IPS DF 19.7 (cell line): ENCODE measurements at places on chromosomes 7 and 10.

DNA sequence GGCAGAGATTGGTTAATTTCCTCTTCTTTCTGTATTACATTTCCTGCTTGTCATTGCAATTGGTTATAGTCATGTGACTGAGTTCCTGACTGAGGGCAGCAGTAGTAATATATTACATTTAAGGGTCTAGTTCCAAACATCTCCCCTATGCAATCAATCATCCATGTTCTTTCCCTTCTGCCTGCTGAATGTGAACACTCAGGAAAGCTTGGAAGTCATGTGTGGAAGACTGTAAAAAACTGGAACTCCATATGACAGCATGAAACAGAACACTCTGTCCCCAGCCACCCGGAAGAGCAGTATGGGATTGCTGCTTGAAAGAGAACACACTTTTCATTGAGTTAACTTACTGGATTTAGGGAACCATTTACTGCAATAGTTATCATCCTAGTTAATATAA lies 459.7 kb upstream of the SEMA3A start:
- DNase-seq: no peak

DNA sequence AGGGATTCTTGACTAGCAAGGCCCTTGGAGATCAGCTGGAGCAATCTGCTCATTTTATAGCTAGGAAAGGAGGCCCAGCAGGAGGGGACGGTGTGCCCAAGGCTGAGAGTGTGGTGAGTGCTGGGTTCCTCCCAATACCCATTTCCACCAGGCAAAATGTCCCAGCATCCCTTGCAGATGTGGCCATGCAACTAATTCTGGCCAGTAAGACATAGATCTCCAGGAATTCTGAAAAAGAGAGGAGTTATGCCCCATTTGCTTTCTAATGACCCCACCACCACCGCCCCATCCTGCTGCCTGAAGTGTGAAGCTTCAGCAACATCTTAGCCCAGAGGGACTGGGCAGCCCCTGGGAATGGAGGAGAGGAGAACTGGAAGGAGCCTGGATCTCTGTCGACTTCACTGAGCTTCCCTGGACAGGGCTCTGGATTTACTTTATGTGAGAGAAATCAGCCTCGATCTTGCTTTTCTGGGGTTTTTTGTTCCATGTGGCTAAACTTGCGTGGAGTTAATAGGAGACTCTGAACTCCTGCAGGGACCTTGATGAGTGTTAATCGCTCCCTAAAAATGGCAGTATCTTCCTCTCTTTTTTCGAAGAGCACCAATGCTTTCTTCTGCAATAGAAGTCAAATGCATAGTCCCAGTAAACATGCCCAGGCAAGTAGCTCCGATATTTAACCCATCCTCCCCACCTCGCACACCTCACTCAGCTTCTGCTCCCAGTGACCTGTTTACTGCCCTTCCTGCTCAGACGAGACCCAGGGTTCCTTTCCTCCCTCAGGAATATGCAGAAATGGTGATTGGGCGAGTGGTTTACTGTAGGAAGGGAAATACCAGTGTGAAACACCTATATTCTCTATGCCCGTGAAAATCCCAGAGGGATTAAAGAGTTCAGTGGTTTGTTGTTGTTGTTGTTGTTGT lies 127.5 kb upstream of the GPR26 start:
- DNase-seq: no peak

GRCh38 chr10:131021246-131021895 lies 290.1 kb downstream of the TCERG1L start:
- no peak for DNase-seq

- DNase-seq: no peak
Measured at GRCh38 chr10:58030208-58030607, 237.5 kb downstream of the IPMK start.

GRCh38 chr7:25361863-25362262 lies 133.6 kb upstream of the NPVF start:
- DNase-seq: no peak

GRCh38 chr10:132607961-132608495 lies 70.4 kb downstream of the INPP5A start:
- DNase-seq: no peak

DNA sequence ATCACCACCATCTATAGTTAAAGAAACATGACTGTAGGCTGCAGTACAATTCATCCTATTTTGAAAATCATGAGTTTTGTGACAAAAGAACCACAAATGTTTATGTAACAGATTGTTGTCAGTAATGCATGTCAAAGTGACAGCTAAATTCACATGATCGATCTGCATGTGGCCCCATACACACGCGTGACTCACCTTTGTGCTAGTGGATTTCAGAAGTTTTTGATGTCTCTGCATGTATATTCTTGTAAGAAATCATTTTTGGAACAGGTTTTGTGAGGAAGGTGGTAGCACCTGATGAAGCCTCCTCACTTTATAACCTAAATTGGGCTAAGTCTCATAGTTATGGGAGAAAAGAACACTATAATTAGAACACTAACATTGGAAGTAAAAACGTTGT lies 17.1 kb downstream of the RNF32 start:
- DNase-seq: no peak

GRCh38 chr7:144869082-144869481 lies 33.2 kb upstream of the TPK1 start:
- DNase-seq: no peak

DNA sequence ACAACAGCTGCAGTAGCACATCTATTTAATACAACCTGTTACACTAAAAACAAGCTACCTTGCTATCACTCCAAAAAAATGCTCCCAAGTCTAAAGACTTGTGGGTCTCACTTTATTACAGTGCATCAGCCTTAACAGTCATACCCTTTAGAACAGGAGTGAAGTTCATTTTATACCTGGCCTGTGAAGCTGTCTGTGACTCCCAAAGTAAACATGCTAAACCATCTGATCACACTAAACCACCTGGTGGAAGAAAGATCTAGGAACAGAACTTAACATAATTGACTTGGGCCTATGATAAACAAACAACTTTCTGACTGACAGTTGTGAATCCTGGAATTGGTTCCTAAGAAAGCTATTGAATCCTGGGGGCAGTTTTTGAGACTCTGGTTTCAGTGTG lies 80.9 kb upstream of the ATP6V0A4 start:
- no peak for DNase-seq

GRCh38 chr10:88582806-88583583 lies at the start of gene RNLS:
Gene RNLS, minus strand, starts transcription at chr10:88583318.
- peak; percentile 25 for DNase-seq

DNA sequence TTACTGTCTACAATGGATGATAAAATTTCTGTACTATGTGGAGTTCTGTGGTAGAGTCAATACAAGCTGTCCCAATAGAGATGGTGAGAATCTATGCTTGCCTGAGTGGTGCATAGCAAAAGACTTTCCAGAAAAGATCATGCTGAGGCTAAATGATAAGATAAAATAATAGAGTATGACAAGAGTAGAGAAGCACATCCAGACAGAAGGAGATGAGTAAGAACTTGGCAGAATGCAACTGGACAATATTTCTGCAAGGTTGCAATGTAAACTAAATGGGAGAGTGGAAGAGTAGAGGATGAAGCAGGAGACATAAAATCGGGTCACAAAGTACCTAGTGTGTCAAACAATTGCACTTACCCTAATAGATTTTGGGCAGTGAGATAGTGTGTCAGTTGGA lies 347.6 kb downstream of the MDFIC start:
- DNase-seq: no peak

DNA sequence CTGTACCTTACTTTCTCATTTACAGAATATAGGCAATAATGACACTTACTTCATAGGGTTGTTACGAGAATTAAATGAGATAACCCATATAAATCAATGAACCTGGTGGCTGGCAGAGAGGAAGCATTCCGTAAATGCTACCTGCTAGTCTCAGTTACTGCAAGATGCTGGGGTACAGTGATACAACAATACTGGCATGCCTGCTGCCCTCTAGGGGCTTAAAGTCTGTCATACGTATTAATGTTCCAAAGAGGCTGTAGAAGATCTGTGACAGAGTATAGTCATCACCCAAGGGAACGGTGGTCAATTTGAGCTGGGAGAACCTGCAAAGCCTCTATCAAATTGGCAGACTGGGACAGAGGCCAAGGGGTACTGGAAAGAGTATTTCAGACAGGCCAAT lies 421.5 kb downstream of the GPAM start:
- no peak for DNase-seq

DNA sequence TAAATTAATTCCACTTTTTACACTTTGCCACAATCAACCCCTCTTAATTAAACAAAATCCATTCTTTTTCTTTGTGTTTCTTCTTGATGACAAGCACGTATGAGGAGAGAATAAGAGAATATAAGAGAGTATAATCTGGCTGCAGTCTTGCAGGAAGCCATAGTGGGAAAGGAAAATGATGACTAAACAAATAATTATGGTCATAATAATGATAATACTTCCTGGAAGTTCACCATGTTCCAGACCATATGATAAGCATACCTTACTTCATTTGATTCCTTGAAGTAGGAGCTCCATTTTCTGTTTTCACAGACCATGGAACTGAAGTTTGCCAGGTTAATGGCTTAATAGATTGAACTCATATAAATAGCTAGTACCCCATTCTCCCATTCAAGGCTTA lies 237.8 kb downstream of the SEMA3D start:
- no peak for DNase-seq

DNA sequence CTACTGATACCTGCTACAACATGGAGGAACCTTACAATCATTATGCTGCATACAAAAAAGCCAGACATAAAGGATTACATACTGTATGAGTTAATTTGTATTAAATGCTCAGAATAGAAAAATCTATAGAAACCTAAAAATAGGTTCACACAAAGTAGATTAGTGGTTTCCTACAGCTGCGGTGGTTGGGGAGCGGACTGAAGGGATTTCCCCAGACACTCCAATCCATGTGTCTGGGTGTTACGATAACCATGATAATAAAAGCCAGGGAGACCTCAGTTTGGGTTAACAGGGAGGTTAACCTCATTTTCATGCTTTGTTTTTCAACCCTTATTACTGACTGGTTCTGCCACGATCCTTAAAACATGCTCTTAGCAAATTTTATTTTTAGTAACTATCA lies 355.9 kb downstream of the KCNMA1 start:
- no peak for DNase-seq

DNA sequence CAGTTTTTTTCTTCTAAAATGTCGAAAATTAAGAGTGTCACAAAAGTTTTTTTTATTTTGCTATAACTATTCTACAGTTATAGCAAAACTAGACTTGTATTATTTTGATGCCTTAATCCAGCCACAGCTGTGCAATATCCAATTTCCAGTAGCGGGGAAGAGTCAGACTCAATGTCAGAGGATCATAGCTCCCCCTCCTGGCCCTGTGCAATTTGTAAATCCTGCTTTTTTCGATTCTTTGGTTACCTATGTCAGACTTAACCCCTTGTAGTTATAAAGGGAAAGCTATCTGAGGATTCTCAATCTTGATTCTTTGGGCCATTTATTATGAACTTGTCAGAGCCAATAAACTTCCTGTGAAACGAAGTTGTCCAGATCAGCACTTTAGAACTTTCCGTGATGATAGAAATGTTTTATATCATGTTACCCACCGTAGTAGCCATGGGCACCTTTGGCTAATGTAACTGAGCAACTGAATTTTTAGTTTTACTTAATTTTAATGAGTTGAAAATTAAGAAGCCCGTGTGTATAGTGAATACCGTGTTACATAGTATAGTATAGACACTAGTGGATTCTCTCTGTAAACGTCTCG lies 87.7 kb upstream of the PRKCQ start:
- DNase-seq: no peak

DNA sequence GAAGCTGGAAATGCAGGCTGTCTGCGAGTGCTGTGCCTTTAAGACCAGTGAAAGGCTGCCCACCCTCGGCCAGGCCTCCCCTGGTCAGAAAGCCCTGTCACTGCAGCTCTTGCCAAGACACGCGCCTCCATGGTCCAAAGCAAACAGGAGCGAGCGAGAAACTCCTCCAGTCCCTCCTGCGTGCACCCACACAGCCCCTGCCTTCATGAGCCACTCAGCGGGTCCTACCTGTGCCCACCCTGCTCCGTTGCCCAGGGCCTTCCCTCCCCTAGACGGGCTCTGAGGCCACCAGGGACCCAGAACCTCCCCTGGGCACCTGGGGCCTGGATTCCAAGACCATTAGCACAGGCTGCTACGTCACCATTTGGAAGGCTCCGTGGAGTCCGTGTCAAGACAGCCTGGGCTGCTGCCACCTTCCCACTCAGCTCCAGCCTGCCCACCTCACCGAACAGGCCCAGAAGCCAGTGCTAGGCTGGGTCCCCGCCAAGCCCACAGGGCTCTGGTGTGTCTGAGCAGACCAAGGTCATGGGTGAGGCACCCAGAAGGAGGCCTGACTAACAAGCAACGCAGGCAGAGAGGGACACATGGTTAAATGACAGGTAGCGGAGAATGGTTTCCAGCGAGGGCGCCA lies 144.5 kb downstream of the NEURL1 start:
- DNase-seq: no peak

DNA sequence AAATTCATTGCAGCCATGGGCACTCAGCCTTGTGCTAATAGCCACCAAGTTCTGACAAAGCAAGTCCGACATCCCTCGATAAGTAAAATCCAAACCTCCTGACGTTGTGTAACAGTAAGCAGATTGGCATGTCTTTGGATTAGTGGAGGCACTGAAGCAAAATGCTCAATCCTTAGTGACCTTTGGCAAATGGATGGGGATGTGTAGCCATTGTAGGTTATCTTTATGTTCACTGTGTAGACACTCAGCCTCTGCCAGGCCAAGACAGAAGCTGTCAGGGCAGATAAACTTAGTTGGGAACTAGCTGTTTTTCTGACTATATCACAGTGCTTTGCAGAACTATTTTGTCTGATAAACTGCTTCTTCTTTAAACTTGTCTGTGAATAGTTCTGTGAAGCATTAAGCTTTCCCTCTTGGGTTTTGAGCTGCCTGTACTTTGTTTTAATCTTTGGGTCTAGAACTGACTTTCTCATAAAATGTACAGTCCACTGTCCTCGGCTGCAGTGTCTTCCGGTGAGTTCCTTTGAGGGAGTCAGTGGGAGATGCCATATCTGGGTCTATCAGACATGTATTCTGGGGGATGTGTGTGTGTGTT lies 220.8 kb downstream of the LRMDA start:
- DNase-seq: no peak

GRCh38 chr7:107939573-107940489 lies 48.8 kb downstream of the DLD start:
- no peak for DNase-seq

DNA sequence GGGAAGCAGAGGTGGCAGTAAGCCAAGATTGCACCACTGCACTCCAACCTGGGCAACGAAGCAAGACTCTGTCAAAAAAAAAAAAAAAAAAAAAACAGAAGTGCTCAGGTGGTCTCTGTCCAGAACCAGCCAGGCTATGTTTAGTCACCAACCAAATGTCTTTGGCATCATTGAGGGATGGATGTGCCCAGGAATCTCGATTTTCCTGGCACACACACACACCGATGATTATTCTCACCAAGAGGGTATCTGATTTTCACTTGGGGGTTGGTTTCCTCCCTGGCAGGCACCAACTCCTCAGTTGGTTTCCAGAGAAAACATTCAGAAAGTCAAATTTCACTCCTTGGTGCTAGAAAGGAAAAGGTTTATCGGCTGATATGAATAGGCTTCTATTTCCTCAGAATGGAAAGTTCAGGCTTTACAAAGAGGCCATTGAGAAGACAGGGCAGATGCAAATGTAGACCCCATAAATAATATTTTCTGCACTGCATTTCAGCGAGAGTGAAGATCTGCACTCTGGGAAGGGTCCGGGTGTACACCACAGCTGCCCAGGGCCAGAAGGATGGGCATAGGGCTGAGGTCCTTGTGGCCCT lies 154.8 kb downstream of the TNS3 start:
- no peak for DNase-seq

GRCh38 chr10:35040760-35041501 lies 49.2 kb downstream of the CUL2 start:
- DNase-seq: peak; percentile 15

- DNase-seq: no peak
Measured at GRCh38 chr10:78783753-78784152, 285.0 kb upstream of the ZMIZ1 start.
